ENCODE measurements at places on chromosomes 2 and 18. TPM values are rescaled to one million over a fixed set of nuclear protein-coding genes. Genes with fewer than 3 reads are reported as not detected.

Gene B3GNT7
- total RNA-seq = not detected

Gene INHA
- not detected for total RNA-seq

Gene GAREM2
- total RNA-seq = 2.2 TPM

Gene ALK
- not detected for total RNA-seq

Gene LYPD6
- total RNA-seq = not detected

Data from activated CD8-positive, alpha-beta T cell treated with anti-CD3 and anti-CD28 coated beads for 36 hours (primary cell).